NCI-H1436 (cell line): ENCODE measurements at places on chromosomes 2 and 18.

DNA sequence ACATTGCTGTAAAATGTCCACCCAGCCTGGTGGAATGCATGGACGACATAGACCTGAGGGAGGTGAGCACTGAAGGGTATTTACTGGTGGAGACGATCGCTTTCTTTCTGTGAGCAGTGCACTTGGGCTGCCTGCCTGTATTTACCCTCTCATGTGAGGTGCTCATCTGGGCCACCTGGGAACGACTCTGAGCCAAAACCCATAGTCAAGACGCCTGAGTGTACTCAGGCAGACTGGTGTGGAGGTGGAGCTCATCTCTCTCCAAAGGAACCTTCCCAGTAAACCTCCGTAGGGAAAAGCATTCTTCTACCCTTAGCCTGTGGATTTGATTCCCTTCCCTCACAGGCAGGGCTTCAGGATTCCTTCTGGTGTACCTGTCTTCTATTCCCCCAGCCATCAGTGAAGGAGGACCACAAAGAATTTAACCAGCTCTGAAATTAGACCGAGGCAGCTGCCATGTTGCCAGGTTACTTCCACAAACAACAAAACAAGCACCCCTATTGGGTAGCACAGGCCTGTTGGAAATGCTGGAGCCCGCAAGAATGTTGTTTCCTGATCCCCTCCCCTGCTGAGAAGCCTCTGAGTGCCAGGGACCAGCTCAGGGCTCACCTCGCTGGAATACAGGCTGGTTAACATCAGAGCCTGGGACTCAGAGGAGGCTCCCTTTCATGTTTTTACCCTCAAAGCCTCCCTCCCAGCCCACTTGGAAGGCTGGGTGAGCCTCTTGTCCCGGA lies 47.5 kb upstream of the TXNDC2 start:
- DNase-seq, result no peak

DNA sequence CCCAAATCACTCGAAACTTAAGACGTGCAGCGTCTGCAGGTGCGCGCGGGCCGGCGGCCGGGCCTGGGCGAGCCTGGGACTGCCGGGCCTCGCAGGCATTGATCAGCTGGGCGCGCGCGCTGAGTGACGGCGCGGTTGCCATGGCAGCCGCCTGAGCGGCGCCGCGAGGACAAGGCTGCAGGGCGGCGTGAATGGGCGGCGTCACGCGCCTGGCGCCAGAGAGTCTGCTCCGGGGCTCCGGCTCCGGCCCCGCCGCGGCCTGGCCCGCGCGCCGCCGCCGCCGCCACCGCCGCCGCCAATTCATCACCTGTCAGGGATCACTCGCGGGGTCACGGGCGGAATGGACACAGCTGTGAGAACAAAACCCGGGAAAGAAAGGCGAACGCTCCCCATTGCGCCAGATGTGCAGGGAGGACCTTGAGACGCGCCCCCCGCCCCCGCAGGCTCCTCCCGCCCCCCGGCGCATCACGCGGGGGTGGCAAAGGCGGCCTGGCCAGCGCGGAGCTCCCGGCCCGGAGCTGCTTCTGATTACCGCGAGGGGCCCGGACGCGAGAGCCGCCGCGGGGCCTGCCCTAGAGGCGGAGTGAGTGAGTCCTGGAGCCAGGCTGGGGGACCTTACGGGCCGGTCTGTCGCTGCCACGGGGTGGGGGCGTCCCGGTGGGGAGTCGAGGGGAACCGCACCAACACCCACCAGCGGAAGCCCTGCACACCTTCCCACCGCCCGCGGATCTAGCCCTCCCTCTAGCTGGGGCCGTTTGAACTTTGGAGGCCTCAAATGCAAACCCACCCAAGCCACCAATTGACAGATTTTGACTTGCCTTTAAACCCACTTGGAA lies 2.9 kb upstream of the ID2 start:
- DNase-seq, result peak; percentile 92

DNA sequence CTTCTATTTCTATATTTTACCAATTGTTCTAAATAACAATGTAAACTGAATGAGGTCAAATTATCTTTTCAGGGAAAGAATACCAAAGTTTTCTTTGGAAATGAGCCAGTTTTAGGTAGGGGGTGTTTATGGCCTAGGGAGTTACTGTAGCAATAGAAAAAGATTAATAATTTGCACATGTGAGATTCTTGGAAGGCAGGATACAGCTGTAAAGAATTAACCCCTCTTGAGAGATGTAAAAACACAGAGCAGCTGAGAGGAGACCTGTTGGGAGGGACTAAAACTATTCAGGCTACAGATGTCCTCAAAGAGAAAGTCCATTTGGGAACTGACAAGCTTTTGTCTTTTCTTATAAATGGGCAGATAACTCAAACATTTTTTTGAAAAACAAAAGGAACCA lies 182.2 kb downstream of the FIGN start:
- no peak for DNase-seq

DNA sequence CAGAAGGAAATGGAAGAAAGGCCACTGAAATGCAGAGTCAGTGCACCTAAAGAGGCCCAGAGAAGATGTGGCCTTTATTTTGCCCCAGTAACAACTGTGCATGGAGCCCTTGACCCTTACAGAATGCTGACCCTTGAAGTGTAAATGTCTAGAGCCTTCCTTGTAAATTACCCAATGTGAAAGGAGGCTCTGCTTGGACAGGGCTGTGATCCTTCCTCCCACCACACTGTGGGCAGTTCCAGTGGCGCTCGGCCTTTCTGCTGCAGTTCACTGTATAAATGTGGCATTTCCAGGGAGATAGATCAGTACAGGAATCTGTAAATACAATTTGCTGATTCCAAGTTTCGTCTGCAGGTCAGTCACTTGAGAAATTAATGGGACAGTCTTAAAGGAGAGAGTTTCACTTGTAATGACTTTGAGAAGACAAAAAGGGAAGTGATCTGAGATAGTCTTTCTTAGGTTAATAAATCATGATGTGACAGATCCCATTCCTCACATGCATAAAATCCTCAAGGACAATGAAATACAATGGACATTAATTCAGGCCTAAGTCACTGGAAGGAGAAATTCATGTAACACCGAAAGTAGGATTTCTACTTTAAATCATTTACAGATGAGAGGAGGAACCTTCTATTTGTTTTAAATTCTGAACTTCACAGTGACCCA lies 133.8 kb upstream of the LMAN1 start:
- DNase-seq, result no peak

DNA sequence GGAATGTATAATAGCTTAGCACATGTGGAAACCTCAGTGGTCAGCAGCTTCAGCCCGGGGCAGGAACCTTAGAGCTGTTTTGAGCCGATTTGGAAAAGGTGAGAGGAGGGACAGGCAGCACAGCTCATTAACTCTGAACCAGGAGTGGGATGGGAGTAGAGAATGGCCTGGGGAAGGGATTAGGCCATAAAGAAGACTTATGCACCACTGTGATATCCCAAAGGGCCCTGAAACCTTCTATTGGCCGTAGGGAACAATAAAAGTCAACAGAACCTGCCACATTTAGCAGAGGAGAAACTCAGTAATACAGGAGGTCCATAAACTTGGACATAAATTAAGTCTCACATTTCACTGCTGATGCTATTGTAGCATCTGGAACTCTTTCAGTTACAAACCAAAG lies 124.2 kb upstream of the REV1 start:
- DNase-seq, result no peak

DNA sequence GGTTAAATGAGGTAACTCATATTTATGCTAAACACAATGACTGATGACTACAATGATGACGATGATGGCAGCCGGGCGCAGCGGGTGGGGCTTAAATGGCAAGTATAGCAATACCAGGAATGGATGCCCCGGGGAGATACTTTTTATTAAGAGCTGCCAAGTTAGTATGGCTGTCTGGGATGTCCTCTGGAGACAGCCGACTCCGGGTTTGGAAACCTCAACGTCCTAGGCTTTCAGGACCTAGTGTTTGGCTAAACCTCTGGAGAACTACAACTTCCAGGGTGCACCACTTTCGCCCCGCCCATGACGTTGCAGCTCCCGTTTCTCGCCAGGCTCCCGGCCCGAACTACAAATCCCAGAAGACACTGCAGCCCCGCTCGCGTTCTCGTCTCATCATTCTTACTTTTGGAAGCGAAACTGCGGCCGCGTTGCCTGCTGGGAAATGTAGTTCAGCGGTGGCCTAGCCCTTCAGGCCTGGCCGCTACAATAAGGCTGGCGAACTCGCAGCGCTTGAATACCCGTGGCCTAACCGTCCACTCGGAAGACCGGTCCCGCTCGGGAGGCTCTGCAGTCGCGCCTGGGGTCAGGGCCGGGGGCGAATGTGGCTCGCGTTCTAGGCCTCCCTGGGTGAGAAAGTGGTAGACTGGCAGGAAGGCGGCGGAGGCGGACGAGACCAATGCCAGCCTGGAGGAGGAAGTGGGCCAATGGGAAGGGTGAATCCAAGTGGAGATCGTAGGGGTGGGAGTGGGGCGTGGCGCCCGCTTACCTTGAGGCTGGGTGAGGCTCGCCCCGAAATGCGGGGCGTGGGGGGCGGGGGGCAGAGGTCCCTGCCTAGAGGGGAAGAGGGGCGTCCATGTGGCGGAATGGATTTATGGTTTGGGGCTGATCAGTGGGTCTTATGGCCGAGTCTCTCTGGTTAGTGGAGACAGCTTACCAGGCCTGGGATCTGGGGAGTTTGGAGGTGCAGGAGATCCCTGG lies at the start of gene SMARCAL1:
Gene SMARCAL1, plus strand, starts transcription at position 463 of the 978 bp plus-strand sequence. CDS start 2,221 bp downstream, outside the sequence.
- DNase-seq, result peak; percentile 99

GRCh38 chr2:128565441-128565840 lies 246.8 kb upstream of the HS6ST1 start:
- no peak for DNase-seq

DNA sequence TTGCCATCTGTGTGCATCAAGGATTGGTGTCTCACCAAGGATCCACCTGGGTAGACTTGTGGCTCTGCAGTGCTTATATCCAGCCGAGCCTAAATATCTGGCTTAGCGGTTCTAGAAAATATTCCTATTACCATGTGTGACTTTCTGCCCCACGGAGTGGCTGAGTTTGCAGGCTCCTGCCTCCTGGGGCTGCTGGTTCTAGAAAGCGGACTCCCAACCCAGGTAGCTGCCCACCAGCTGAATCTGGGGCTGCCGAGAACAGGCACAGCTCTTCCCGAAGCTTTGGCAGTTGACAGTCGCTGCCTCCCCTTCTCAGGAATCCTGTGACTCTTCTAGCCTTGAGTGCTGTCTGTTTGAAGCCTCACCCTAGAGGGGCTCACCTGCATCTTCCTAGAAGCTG lies 104.6 kb downstream of the TPGS2 start:
- no peak for DNase-seq

GRCh38 chr18:62632788-62633455 lies 82.4 kb upstream of the PHLPP1 start:
- no peak for DNase-seq

GRCh38 chr18:3758531-3758930 lies 308.6 kb downstream of the TGIF1 start:
- DNase-seq, result no peak

DNA sequence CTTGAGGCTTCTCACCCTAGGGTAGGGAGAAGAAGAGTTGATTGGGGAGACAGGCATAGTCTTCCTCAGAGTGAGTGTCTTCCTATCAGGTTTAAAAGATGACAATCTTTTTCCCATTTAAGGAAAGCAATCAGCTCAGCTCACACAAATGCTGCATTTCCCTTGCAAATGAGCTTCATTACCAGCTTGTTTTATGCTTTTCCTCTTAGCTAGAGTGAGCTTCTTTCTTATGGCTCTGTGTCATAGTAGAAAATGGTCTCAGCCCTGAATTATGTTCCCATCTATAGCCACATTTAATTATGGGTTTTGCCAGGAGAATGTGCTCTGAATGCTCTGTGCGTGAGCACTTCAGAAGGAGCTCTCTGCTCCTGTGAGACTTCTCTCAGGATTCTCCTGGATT lies 112.8 kb upstream of the NCK2 start:
- no peak for DNase-seq

DNA sequence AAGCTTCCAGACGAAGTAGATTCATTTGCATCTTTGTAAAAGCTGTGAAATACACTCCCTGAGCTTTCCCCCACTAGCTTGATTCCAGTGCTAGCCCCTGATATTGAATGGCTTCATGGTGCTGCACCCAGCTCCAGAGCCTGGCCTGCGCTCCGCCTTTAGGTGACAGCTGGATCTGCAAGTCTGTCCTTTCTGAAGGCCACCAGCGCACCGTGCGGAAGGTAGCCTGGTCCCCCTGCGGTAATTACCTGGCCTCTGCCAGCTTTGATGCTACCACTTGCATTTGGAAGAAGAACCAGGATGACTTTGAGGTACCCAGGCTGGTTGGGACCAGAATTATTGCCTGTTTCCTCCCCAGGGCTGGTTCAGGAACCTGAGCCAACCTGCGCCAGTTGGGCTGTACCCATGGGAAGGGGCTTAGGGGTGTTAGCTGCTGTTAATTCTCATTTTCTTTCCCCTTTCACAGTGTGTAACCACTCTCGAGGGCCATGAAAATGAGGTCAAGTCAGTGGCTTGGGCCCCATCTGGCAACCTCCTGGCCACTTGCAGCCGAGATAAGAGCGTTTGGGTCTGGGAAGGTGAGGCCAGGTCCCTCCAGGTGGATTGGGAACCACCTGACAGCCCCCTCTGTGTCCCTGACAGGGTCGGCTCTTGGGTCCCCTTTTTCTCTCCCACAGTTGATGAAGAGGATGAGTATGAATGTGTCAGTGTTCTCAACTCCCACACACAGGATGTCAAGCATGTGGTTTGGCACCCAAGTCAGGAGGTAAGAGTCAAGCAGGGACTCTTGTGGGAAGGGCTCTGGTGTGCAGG lies 1.3 kb downstream of the CIAO1 start:
- DNase-seq, result peak; percentile 5

- no peak for DNase-seq
Observed at GRCh38 chr18:45723567-45724355, at the start of gene SLC14A1. Gene SLC14A1 (plus strand): TSS chr18:45724181. CDS start chr18:45730321, 6,140 bp downstream.

DNA sequence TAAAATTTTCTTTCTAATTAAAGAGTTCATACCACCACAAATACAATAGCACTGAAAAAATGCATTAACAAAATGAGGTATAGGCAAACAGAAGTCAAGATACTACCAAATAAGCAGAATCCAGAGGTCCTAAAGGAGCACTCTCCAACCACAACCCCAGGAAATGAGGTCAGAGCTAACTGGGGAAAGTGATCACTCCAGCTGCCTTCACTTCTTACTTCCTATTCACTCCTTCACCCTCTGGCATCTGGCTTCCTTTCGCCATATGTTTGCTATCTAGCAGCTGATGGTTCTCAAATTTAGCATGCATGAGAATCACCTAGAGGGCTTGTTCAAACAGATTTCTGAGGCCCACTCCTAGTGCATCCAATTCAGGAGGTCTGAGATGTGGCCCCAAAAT lies 212.6 kb upstream of the ACVR2A start:
- DNase-seq, result no peak

DNA sequence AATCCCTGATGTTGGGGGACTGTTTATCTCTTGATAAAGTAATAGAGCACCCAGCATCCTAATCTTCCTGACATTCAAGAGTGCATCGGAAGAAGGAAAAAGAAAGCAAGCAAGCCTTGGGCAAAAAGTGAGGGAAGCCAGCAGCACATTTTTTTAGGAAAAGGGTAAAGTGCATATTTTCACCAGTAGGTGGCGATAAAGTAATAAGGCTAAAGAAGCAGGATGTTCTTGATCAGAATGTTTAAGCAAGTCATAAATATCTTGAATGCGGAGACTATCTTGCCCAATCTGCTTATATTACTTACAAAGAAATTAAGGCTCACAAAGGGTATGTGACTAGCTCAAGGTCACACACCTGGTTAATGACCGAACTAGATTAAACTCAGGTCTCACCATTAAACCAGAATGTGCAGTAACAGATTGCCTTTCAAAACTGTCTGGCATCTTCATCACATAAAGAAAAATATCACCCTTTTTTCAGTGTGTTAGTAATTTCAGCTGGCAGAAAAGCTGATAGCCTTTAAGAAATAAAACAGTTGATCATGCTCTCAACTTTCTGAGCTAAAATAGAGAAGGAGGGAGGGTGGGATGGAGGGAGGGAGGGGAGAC lies 83.8 kb downstream of the VIT start:
- DNase-seq, result peak; percentile 48

- no peak for DNase-seq
Observed at GRCh38 chr2:191202209-191202721, 42.9 kb upstream of the MYO1B start.

GRCh38 chr2:240404174-240404852 lies 31.1 kb upstream of the GPC1 start:
- no peak for DNase-seq
